Myometrial cell (primary cell): ENCODE measurements at places on chromosomes 5 and 9. TPM values are rescaled to one million over a fixed set of nuclear protein-coding genes. Genes with fewer than 3 reads are reported as not detected.

The INPP5E gene
- total RNA-seq: 6.6 and 9.2 TPM in 2 replicates

The SARDH gene
- total RNA-seq: 5.3 and 5.5 TPM in 2 replicates

The CCDC152 gene
- total RNA-seq: 1.4 TPM in 2 replicates

The SH2D3C gene
- total RNA-seq: under 0.01 TPM in 1 of 2 replicates, not detected in the other

The SET gene
- 258 and 367 TPM in 2 replicates for total RNA-seq

The IFNA13 gene
- not detected in 2 replicates for total RNA-seq

The RNF208 gene
- total RNA-seq: not detected in 2 replicates

The MYO10 gene
- 19.0 and 26.1 TPM in 2 replicates for total RNA-seq

The ZCCHC7 gene
- 9.8 and 11.3 TPM in 2 replicates for total RNA-seq

The KIAA1958 gene
- total RNA-seq: 0.29 and 0.53 TPM in 2 replicates

The TRAF1 gene
- 2.9 and 3.9 TPM in 2 replicates for total RNA-seq

The MEIKIN gene
- not detected in 2 replicates for total RNA-seq

The ARL14EPL gene
- total RNA-seq: 0.29 TPM in 1 of 2 replicates, not detected in the other

The SPATA31E1 gene
- total RNA-seq: under 0.01 and 0.18 TPM in 2 replicates

The OGN gene
- under 0.01 and 0.18 TPM in 2 replicates for total RNA-seq

The PTBP3 gene
- 18.6 and 108 TPM in 2 replicates for total RNA-seq

The HSD17B3 gene
- total RNA-seq: not detected in 2 replicates
